HFFc6 (cell line): ENCODE measurements at places on chromosomes 12 and 14. TPM values are rescaled to one million over a fixed set of nuclear protein-coding genes. Genes with fewer than 3 reads are reported as not detected.
A peak's percentile ranks its signal among the peaks of the same experiment; 100 is the strongest.

The A2ML1 gene
- total RNA-seq = not detected in 3 replicates

The CABP1 gene
- total RNA-seq = 0.29 to 1.4 TPM in 2 of 3 replicates, not detected in the other

The CD163 gene
- total RNA-seq = not detected in 2 replicates

The GCH1 gene
- 0.20 to 0.48 TPM (median 0.41 TPM) in 3 replicates for total RNA-seq

- H3K4me1 ChIP-seq = no peaks in the 10 kb centered on the region
- DNase-seq = no peak
- H3K36me3 ChIP-seq = peaks cover 5% of the 10 kb centered on the region; the same call in 1 of the 2 replicates
- H3K27me3 ChIP-seq = peaks cover 2% of the 10 kb centered on the region; the same call in 1 of the 2 replicates
- H3K27ac ChIP-seq = no peak overlapping the region
These were observed 56.7 kb upstream of the NR2C1 start for GRCh38 chr12:95130096-95130495.

- peaks cover 36% of the 10 kb centered on the region for H3K4me1 ChIP-seq
- H3K36me3 ChIP-seq = peaks cover 45% of the 10 kb centered on the region
- peak; percentile 77 for DNase-seq
- peaks cover 2% of the 10 kb centered on the region; the same call in 1 of the 2 replicates for H3K27me3 ChIP-seq
These were observed 16.5 kb downstream of the KLHL28 start for GRCh38 chr14:44945264-44945663.

GRCh38 chr12:45350861-45351260, 135.0 kb downstream of the ANO6 start:
- peak; percentile 3 for DNase-seq
- H3K4me1 ChIP-seq = peaks cover 54% of the 10 kb centered on the region
- H3K4me3 ChIP-seq = no peak overlapping the region
- peaks cover 2% of the 10 kb centered on the region for H3K27me3 ChIP-seq
- H3K27ac ChIP-seq = peak overlapping the region; percentile 20; the same call in 1 of the 2 replicates

DNA sequence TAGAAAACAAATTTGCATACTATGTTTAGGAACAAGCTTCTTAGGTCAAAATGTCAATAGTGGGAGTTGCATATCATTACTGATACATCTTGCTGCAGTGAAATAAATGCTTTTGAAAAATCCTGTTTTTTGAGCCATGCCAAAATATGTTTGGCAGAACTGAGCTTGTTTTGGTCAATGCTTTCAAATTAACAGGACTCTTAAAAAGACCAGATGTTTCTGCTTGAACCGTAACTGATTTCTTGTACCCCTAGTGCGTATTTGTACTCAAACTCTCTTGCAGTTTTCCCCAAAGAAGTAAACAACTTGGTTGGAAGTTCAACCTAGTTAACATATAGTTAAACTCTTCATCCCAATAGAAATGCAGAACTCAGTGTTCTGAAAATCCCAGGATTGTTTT, 3.4 kb downstream of the TRHDE start:
- peak overlapping the region; percentile 98 for H3K4me3 ChIP-seq
- H3K4me1 ChIP-seq = peaks cover 59% of the 10 kb centered on the region
- peaks cover 33% of the 10 kb centered on the region for H3K36me3 ChIP-seq
- no peak for DNase-seq

GRCh38 chr14:103146141-103146709, 23.0 kb downstream of the TNFAIP2 start:
- peaks cover 25% of the 10 kb centered on the region for H3K27me3 ChIP-seq
- no peaks in the 10 kb centered on the region for H3K36me3 ChIP-seq
- H3K27ac ChIP-seq = no peak overlapping the region
- H3K4me1 ChIP-seq = peaks cover 27% of the 10 kb centered on the region
- no peak for DNase-seq

- no peak for DNase-seq
- H3K27ac ChIP-seq = no peak overlapping the region
- peaks cover 52% of the 10 kb centered on the region for H3K27me3 ChIP-seq
These were observed 16.0 kb downstream of the PDE1B start for GRCh38 chr12:54565310-54565985.

GRCh38 chr12:93571365-93571924, 1.0 kb upstream of the SOCS2 start:
- peaks cover 9% of the 10 kb centered on the region for H3K27me3 ChIP-seq
- DNase-seq = peak; percentile 70
- H3K4me1 ChIP-seq = peaks cover 29% of the 10 kb centered on the region
- H3K4me3 ChIP-seq = peak overlapping the region; percentile 95
- peaks cover 45% of the 10 kb centered on the region for H3K36me3 ChIP-seq

DNA sequence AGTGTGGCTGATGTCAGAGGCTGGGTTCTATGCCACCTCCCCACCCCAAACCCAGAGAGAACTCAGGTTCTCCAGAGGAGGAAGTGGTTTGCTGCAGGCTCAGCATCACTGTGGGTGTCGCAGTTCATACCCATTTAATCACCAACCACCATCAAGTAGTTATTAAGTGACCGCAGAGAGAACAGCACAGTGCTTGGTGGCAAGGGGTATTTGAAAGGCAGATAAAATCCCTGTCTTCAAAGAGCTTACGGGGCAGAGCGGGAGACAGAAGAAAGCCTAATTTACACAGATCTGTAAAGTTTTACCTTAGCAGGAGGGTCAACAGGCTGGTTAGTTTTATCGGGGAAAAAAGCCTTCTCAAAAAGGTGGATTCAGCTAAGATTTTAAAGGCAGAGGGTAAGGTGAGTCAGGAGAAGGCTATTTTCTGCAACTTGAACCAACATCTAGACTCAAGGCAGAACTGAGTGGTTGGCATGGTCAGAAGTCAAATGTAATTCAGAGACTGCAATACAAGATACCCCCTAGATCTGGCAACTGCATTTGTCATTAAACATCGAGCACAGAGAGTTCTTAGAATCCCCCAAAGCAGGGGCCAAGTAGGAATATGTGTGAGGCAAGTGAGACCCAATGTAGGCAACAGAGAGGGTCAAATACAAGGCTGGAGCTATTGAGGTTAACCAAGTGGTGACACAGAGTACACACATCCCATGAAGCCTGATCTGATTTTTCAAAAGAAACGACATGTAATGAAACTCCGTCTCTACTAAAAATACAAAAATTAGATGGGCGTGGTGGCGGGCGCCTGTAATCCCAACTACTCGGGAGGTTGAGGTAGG, 13.2 kb downstream of the PXN start:
- DNase-seq = no peak
- peak overlapping the region; percentile 14; the same call in 1 of the 2 replicates for H3K4me3 ChIP-seq
- peaks cover 91% of the 10 kb centered on the region for H3K4me1 ChIP-seq

DNA sequence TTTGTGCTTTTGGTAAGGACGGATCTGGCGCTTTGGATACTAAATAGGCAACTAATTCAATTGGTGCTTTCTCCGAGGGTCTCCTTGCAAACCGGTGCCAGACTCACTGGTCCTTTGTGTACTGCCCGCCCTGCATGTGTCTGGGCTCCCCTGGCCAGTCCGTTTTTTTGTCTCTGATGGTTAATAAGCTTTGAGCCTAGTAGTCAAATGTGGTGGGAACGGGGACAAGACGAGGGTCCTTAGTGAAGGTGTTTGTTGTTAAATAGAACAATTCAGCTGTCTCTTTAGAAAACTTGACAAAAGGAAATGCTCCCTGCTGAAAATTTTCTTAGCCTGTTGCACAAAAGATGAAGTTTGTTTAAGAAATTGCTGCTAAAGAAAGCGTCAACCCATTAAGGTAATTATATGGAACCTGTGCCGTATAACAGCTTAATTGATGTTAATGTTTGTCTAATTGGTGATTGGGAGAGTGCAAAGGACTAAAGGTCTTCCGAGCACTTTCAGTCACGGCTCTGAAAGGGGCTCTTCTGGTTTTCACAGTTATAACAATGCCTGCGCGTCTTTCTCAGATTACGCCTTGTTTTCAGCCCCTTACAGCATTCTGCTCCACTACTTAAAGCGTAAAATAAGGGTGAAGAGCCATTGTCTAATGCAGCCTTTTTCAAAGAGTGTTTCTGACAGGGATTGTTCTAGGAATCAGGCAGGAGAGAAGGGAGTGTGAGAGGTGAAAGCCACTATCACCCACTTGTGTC, 537.4 kb downstream of the PRKD1 start:
- H3K27me3 ChIP-seq = no peaks in the 10 kb centered on the region; the same call in 1 of the 2 replicates
- no peaks in the 10 kb centered on the region for H3K36me3 ChIP-seq
- no peak for DNase-seq
- H3K27ac ChIP-seq = no peak overlapping the region
- H3K4me1 ChIP-seq = peaks cover 26% of the 10 kb centered on the region
- H3K4me3 ChIP-seq = no peak overlapping the region

DNA sequence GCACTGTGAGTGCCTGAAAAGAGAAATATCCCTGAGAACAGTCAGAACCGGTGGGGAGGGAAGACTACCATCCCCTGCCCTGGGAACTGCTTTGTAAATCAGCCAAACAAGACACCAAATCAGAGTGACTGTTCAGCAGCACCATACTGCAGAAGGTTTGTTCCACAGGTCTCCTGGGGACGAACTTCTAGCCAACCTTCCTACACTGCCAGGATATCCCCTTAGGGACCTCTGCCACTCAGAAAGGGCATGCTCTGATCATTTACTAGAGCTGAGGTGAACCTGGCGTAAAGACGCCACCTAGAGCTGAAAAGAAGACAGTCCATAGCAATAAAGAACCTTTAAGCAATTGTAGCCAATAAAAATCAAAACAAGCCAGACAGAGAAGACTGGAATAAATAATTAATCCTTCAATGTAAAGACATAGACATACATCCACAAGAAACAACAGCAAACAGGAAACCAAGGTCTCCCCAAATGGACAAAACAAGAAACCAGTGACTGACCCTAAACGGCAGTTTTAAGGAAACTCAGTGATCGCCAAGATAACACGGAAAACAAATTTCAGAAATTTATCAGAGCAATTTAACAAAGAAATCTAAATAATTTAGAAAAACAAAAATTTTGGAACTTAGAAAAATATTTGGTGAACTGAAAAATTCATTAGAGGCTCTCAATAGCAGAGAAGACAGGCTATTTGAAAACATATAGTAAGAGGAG, 228.1 kb upstream of the AMIGO2 start:
- DNase-seq = peak; percentile 62
- no peak overlapping the region for H3K4me3 ChIP-seq
- H3K4me1 ChIP-seq = peaks cover 26% of the 10 kb centered on the region
- no peaks in the 10 kb centered on the region for H3K27me3 ChIP-seq

DNA sequence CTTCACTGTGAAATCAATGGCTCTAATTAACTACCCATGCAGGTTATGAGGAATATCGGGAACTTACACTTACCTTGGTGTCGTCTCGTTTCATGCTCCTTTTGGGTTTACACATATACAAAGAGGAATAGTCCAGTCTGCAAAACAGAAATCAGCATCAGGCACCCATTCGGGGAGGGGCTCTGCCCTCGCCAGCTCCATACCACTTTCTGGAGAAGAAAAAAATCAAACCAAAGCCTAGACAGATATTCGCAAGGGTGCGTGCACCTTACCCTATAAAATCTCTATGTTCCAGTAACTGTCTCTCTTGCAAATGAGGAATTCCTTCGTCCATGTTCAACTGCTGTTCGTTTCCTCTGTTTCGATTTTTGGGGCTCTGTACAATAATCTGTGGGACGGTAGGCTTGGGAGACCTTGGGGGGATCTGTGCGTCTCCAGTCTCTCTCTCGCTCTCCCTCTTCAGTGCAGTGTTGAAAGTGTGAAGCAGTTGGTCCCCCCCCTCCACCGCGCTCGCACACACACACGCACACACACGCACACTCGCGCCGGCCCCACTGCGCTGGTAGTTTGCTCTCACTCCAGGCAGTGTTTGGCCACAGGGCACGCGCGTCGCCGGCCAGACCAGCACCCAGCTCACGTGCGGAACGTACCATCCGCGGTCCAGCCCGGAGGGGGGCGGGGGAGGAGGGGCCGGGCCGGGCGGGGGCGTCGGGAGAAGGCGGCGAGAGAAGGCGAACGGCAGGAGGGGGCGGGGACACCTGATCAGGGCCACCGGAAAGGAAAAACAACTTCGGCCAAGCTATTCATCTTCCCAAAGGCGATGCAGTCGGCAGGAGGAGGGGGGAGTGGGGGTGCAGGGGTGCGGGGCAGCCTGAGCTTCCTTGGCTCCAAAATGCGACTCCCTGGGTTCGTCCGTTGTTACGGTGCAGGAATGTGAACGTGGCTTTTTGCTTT, at the start of gene BHLHE41:
Gene BHLHE41, minus strand, starts transcription at position 592 of the 954 bp plus-strand sequence. Its CDS starts 258 bp downstream, at position 334.
- DNase-seq = peak; percentile 62
- H3K36me3 ChIP-seq = no peaks in the 10 kb centered on the region
- H3K27me3 ChIP-seq = no peaks in the 10 kb centered on the region; the same call in 1 of the 2 replicates
- H3K27ac ChIP-seq = peak within 1 kb of the TSS; percentile 99
- H3K4me3 ChIP-seq = peak within 1 kb of the TSS; percentile 98
